ENCODE measurements at places on chromosomes 6 and 20.

- no peak for DNase-seq
Observed at GRCh38 chr6:7343546-7344475, 30.8 kb upstream of the SSR1 start.

GRCh38 chr20:47785311-47785853, at the start of gene SULF2:
SULF2 (minus strand) TSS chr20:47785481; CDS start chr20:47757363, 28,118 bp downstream.
- DNase-seq, result no peak

DNA sequence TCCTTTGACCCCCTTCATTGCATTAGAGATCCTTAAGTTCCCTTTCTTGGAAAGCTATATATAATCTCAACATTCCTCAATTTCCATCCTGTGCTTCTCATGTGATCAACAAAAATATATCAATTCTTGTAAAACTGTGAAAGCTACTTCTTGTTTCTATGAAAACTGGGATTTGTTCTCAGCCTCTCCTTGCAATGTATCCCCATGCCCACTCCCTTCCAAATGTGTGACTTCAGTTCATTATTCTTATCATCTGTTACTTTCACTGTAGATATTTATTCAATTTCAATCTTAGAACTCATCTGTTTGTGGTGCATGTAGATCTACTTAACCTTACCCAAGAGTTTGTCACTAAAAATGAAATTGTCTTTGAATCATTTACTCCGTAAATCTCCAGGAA, 260.6 kb downstream of the HIVEP2 start:
- DNase-seq, result no peak

- DNase-seq, result no peak
Observed at GRCh38 chr20:25397821-25398220, 7.2 kb upstream of the ABHD12 start.

- DNase-seq, result peak; percentile 44
Observed at GRCh38 chr20:17749978-17750721, 50.4 kb downstream of the BANF2 start.

GRCh38 chr6:38968702-38969149, 79.9 kb upstream of the GLP1R start:
- no peak for DNase-seq

- DNase-seq, result no peak
Observed at GRCh38 chr6:155450240-155450581, 5.4 kb downstream of the NOX3 start.

DNA sequence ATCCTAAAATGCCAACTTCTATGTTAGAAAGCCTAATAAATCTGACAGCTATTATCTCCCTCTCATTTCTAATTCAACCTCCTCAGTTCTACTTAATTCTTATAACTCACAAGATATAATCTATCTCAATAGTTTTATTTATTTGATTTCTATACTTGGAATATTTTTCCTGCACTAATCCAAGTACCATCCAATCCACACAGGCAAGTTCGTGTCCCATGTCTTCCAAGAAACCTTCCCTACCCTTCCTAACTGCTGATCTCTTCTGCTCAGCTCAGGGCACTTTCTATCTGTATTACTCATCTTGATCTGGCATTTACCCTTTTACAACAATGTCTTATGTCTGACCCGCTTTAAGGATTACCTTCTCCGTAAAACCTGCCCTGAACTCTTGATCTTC, 18.2 kb downstream of the NCOA5 start:
- DNase-seq, result no peak

DNA sequence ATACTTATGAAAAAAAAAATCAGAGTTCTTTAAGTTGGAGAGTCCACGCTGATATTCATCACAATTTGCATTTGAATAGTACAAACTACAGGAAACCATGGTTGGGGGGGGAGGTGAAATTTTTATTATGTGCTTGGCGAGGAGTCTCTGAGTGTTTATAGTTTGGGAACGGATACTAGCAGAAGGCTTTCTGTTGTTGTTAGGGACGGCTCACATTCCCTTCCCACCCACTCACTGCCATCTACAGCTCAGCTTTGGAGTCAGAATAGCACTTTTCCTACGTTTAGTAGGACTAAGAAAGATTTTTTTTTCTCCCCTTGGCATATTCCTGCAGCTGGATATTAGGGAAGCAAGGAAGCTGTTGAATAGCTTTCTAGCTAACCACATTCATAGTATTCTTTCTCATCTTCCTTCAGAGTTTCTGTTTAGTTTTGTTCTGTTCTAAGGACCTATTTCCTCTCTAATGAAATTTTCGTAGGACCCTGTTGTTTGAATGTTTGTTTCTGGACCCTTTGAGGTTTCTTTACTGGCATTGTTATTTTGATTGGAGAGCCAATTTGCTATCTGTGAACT, 235.1 kb upstream of the ZNF217 start:
- DNase-seq, result peak; percentile 81

DNA sequence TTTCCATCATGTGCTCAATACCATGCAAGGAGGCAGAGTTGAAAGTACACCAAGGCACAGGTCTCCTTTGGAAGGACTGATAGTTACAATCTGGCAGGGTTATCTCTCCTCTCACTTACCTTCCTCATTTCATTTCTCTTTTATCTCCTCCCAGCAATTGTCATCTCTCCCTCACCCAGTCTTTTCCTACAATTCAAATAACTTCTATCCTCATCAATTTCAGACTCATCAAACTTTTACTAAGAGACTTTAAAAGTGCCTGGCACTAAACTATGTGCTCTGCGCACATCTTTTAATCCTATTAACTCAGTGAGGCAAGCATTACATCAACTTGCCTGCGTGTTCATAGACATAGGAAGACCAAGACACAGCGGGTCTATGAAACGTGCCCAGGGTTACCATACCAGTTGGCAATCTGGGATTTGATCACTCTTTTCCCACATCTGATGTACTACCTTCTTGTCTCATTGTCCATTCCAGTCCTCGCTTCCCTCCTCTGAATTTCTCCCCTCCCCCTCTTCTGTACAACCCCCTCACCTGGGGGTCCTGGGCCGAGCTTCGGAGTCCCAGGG, 1.2 kb downstream of the VARS1 start:
- peak; percentile 26 for DNase-seq

DNA sequence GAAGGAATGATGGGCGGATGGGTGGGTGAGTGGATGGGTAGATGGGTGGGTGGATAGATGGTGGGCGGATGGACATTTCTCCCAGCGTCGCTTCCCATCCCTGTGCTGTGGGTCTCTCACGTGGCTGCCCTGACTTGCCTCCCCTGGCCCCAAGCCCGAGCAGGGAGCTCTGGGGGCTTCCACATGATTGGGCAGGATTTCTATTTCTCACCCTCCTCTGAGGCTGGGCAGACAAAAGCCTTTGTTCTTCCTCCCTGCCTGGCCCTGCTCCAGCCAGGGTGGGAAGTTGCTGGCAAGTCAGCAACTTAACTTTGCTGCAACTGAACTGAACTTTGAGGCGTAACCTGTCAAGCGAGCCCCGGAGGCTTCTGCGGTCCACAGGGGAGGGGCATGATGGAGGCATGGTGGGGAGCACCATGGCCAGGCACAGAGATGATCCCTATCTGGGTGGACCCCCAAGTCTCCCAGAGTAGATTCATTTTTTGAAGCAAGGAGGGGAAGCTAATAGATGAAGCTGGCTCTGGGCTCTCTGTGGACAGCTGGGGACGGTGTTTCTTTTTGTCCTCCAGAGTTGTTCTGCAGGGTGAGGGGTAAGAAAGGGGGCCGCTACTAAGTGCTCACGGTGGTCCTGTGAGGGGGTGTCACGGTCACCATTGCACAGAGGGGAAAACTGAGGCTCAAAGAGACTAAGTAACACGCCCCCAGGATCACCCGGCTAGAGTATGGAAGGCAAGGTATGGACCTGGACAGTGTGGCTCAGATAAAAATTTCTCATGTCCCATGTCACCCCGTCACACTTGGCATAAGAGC, 140.1 kb downstream of the CEBPB start:
- DNase-seq, result no peak

Measured in AG08395 (cell line).